ENCODE measurements at places on chromosomes 5 and 9.

DNA sequence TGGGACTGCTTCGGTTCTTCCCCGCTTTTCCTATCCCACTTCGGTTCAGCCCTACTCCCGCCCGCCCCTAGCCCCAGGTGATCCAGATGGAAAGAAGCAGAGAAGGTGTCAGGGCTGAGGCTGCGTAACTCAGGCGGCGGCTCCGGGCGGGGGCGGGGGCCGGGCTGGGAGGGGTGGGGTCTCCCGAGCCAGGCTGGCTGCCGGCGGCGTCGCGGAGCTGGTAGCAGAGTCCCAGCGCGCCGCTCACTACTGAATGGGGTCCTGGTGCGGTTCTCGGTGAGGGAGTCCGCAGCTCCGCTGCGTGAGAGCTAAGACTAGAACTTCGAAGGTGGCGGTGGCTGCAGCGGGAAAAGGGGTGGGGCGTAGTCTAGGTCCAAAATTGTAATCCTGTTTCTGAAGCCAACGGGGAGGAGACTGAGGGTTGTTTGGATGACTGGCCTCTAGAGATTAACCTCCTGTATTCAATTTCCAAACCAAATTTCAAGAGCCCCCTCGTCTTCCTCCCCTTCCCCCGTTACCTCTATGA, 1.4 kb downstream of the PRR16 start:
- no peak for DNase-seq

DNA sequence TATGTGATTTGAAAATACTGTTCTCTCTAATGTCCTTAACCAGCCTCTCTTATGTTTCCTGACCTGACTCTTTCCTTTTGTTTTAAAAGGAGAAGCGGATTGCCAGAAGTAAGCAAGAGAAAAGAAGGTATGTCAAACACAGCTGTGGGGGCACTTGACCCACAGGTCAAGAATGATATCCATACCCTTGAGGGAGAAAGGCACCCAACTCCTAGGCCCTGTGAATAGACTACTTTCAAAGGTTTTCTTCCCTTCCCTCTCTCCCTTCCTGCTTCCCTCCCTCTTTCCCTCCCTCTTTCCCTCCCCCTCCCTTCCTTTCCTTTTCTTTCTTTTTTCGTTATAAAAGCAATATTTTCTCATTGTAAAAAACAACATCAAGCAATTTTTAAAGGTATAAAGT, 306.8 kb downstream of the TRPM3 start:
- no peak for DNase-seq

DNA sequence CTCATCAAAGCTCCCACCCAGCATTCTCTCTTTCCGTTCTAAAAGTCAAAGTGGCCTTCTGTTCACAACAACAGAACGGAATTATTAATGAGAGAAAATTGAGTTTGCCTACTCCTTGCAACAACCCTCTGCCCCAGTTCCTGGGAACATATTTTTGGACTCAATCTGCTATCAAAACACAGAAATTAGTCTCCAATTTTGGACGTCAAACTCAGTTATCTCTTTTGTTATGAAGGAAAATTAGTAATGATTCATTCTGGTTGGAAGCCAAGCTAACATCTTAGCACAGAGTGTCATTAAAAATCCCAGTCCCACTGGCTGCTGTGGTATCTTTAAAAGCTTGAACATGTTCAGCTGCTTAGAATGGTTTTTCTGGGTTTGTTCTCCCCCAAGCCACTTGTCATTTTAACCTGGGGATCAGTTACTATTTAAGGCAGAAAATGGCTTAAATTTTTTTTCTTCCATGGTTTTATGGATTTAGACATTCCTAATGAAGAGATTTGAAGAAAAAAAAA, 343.2 kb downstream of the TRIM32 start:
- DNase-seq = no peak

DNA sequence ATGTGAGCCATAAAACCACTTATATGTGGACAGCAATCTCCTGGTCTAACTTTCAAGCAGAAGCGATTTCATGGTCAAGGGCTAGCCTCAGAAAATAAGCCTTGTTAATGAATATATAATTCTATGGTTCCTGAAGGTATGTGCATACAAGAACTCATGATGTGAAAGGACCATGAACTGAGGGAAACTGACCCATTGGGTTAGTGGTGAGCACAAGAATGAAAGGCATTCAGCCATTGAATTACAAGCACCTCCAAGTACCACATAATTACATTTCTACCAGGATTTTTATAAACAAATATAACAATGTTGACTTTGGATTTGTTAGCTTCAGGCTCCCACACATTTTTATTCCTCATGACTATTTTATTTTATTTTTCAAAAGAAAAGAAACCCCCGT, 459.0 kb downstream of the TLE4 start:
- DNase-seq = no peak

DNA sequence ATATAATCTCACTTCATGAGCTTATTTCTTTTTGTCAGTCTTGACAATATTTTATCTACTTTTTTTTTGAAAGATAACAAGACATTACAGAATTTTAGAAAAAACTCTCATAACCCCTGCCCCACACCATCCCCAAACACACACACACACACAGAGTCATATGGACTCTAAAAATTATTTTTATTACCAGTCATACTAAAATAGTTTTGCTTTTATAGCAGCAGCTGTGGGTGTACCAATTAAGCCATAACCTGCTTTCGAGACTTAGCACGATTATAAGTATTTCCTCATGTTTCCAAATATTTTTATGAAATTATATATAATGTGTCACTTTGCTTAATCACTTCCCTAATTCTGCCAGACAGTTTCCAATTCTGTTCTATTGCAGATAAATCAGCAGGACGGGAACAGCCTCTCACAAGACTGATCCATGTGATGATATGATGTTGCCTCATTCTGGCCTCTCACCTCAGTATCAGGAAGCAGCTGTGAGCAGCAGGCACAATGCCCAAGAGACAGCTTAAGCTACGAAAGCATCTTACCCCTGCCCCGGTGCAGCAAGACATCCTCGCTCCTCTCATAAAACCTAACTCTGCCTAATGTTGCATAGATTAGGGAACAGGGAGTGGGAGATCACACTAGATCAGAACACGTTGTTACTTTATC, 7.0 kb downstream of the PDCL start:
- no peak for DNase-seq

DNA sequence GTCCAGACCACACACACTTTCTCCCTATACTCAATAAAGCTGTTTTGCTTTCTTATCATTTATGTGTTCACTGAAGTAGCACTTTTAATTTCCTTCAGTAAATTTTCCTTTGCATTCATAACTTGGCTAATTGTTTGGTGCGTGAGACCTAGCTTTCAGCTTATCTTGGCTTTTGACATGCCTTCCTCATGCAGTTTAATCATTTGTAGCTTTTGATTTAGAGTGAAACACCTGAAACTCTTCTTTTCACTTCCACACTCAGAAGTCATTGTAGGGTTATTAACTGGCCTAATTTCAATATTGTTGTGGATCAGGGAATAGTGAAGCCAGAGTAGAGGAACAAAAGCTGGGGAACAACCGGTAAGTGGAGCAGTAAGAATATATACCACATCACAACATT, 114.7 kb downstream of the ST8SIA4 start:
- DNase-seq = no peak

DNA sequence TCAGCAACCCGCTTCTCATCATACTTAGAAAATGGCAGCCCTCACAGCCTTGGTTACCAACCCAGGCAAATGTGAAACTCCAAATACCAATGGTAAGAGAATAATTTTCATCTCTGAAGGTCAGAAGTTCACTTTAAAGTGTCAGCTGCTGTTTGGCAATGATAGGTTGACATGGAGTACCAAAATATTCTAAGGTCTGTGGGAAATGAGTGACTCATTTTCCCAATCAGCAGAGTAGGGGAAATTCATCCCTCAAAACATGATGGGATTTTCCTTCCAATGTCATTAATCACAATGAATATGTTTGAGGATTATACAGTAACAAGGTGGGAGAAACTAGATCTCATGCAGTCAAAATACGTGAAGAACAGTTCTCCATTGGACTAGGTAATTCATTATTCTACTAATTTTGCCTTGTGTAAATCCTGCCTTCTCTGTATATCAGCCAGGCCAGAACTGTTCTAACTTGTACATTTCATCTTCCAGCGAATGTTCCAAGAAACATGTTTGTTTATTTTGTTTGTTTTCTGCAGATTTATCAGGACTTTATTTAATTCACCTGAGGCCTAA, 53.1 kb upstream of the ERBIN start:
- no peak for DNase-seq

DNA sequence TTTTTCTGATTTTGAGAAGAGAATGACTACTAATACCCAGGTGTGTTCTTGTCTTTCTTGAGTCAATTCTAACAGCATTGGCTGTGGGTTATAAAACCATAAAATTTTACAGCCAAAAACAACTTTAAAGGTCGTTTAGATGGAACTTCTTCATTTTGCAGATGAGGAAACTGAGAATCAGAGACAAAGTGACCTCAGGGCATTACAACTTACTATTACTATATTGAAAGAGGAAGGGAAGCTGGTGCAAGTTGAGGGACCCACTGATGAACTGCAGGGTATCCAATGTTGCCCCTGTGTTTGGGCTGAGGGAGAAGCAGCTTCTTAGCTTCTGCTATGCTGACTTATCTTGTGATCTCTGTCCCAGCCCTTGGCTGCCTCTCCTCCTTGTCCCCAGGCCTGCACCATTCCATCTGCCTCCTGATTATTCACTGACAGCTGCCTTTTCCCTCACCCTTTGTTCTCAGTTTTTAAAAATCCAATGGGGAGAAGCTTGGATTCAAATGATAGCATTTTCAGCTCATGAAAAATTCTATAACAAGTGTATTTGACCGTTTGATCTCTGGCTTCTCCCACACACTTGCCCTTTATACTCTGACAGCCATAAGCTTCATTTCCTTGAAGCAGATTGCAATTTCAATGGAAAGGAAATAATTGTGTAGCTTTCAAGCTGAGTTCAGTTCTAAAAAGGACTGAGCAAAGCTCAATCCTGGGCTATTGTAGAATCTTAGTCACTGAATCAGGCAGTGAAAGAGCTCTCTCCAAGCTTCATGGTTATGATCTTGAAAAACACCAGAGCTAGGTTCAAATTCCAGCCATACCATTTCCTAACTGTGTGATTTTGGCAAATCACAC, 68.5 kb downstream of the TMC1 start:
- no peak for DNase-seq

DNA sequence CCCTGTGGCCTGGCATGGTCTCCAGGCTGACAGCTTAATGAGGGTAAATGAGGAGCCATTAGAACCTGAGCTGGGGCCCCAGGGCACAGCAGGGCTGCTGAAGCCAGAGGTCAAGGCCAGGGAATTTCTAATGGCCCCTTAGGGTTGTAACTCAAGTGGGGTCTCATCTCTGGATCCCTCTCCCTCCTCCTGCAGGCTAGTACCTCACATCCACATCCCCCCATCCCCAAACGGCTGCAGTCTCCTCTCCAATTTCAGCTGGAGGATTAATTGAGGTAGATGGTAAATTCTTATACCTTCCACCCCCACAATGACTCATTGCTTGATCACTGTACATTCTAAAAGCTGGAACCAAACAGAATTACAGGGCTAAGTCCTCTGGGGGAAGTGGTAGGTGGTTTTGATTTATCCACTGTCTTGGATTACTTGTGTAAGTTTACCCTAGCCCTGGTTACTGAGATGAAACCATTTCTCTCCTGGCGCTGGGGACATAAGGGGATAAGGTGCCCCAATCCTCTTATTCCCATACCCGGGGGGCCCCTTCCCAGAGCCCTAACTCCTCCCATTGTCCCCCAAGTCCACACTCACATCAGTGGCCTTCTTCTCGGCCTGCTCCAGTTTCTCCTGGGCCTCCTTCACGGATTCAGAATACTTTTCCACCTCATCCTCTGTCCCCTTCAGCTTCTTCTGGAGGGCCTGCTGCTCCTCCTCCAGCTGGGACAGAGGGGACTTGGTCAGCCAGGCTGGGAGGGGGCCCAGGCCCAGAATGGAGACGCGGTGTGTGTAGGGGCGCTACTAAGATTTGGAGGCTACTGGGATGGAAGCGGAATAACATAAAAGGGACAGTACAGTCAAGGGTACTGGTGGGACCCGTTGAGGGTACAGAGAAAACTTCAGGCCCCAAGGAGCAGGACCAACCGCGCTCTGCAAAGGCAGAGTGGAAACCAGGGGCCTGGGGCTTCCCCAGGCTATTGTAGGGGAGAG, 875 bp downstream of the TPM2 start:
- DNase-seq = no peak

GRCh38 chr5:157548513-157549282, 26.9 kb downstream of the ADAM19 start:
- DNase-seq = no peak

GRCh38 chr5:124519396-124519795, 227.0 kb downstream of the ZNF608 start:
- DNase-seq = no peak

GRCh38 chr5:15252331-15252730, 247.6 kb upstream of the FBXL7 start:
- DNase-seq = no peak

DNA sequence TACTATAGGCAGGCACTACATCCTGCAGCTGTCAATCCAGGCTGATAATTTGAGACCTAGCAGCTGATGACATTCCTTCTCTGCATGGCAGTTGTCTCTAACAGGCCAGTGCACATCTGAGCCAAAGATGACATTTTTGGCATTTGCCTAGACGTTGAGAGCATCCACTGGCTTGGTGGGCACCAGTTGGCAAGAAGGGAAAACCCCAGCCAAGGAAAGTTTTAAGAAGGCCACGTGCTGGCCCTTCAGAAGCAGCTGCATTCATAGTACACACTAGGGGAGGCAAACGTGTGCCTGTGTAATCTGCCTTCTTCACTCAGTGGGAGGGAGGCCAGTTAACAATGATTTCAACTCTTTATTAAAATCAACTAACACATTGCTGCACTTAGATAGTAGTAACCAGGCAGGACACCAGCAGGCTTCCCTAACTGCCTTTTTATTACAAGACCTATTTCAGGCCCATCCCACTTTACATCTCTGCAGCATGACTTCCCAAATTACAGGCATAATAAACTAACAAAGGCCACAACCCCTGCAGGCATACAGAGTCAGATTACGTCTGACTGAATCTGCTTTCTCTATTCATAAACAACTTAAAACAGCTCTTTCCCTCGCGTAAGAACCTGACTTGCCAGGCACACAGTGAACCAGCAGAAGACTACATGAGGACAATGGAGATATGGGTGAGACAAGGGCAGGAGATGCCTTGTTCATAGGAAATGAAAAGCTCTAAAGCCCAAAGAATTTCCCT, 576.3 kb downstream of the PDE4D start:
- no peak for DNase-seq

DNA sequence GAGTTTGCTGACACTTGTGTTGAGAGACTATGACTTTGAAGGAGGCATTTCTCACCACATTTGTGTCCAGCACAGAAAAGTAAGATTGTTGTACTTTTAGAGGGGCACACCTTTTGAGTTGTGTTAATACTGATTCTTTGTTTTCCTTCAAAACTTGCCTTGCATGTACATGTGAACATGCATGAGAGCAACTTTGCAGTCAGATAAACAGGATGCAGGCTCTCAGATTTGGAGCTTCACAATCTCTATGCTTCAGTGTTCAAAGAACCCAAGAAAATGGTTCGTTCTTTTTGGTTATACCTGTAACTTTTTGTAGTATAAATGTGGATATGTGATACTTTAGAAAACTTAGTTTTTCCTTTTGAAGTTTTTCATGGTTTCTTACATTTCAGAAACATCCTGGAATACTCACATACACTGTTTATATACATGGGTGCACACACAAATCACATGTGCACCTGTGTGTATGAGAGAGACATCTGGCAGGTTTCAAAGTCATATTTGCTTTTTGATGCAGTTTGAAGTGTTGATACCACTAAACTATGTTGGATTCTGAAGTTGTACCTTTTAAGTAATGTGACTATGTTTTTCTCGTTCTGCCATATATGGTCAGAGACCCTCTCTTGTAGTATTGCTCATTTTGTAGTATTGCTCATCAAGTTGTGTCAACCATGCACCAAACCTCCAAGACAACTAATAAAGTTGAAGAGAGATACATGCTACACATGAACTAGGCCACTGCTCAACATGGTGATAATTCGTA, 190.7 kb downstream of the CD180 start:
- DNase-seq = no peak

GRCh38 chr5:169549453-169550100, 34.0 kb upstream of the SPDL1 start:
- DNase-seq = no peak
